ENCODE measurements at places on chromosomes 16 and 17. TPM values are rescaled to one million over a fixed set of nuclear protein-coding genes. Genes with fewer than 3 reads are reported as not detected.

BCO1 gene
- not detected for total RNA-seq

CCDC78 gene
- 8.6 TPM for total RNA-seq

SLC38A8 gene
- not detected for total RNA-seq

CES5A gene
- total RNA-seq: not detected

CCL17 gene
- total RNA-seq: 6.2 TPM

PIK3R5 gene
- 23.2 TPM for total RNA-seq

KCNJ18 gene
- not detected for total RNA-seq
